ENCODE measurements at places on chromosomes 16 and 17.

DNA sequence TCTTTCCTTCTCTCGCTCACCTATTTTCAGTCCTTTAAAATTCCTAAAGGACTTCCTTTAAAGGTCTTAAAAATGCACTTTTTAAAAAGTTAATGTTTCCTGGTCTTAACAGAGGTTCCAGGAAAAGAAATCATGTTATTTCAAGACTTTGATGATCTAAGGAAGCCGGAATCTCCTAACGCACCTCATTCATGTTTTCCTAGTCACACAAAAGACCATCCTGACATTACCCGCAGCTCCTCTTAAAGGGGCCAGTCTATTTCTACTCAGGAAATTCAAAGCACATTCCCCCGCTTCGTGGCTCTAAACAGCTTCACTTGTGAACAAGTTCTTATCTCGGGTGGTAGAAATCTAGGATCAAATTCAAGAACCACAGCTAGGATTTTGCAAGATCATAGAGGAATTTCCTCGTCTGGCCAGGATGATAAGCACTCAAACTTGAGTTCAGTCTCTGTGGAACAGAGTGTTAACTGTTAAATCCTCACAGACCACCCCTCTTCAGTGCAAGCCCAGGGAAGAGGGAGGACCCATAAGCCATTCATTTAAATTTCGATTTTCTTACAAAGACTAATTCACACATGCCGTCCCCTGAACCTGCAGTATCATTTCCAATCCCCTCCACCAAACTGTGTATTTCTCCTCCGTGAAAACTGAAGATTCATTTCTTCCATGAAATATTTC is 137.1 kb upstream of the AXIN2 start:
- DNase-seq = no peak

- DNase-seq = no peak
Observed at GRCh38 chr17:28937044-28937729, 14.1 kb downstream of the PHF12 start.

DNA sequence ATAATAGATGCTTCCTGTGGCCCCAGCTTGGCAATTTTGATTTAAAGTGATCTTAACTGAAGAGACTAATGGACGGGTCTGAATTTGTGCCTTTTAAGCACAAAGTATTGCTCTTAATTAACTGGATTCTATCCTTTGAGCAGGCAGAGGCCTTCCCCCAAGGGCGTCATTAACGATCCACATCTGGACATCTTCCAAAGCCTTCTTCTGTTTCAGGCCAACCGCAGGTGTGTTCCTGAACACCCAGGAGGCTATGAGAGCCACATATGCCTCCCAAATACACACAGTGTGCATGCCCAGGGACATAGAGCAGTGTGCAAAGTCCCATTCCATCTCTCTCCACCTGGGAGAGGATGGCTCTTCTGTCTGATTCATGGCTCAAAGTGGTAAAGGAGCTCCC is 42.3 kb downstream of the MAPT start:
- peak; percentile 51 for DNase-seq

- no peak for DNase-seq
Observed at GRCh38 chr17:3213587-3213986, 6.1 kb downstream of the OR1A1 start.

GRCh38 chr16:83513008-83513755 is 294.6 kb upstream of the HSBP1 start:
- no peak for DNase-seq

DNA sequence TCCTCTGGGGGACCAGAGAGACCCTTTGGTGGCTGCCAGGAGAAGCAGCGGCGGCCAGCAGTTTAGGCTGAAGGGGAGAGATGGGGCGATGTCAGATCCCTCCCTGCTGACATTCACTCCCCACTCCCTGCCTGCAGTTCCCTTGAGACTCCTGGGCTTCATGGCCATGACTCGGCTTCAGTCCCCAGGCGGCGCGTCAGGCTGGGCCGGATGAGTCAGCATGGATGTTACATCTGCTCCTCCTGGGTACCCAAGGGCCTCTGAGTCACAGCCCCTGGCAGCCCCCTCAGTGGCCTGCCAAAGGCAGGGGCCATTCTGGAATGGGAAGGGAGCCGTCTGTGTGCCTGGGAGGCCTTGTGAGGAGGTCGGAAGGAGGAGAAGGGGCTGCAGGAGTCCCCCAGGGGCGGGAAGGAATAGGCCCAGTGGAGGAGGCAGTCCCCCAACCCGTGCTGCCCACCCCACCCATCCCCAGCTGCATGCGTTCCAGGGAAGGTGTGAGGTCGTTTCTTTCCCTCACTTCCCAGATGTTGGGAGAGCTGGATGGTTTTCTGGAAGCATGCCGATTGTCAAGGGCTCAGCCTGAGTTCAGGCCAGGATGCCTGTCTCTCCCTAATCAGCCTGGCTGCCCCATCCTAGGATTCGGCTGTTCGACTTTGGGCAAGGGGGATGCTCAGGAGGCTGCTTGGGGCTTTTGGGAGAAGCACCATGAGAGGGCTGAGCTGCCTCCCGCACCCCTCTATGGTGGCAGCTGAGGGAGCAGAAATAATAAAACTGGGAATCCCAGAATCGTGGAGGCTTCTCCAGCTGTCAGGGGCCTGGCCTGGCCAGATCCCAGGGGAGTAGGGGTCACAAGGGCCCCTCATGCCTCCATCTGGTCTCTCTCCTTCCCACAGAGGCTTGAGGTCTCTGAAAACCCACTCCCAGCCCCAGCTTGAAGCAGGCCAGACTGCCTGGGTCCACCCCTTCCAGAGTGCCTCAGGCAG is 9.7 kb downstream of the RHBDL3 start:
- peak; percentile 84 for DNase-seq

DNA sequence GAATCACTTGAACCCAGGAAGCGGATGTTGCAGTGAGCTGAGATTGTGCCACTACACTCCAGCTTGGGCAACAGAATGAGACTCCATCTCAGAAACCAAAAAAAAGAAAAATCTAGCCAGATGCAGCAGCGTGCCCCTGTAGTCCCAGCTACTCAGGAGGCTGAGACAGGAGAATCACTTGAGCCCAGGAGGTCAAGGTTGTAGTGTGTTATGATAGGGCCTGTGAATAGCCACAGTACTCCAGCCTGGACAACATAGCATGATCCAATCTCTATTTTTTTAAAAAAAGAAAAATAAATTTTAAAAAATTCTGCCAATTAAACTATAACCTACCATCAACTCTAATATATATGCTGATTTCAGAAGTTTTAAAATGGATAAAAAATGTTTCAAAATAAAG is 15.8 kb downstream of the PHLPP2 start:
- no peak for DNase-seq

Data from NCI-H1694 treated with DMSO at 0.1 percent for 48 hours (cell line).